ENCODE measurements at places on chromosomes 16 and 17.

- no peak for DNase-seq
Measured at GRCh38 chr16:49000594-49000993, 281.0 kb downstream of the CBLN1 start.

DNA sequence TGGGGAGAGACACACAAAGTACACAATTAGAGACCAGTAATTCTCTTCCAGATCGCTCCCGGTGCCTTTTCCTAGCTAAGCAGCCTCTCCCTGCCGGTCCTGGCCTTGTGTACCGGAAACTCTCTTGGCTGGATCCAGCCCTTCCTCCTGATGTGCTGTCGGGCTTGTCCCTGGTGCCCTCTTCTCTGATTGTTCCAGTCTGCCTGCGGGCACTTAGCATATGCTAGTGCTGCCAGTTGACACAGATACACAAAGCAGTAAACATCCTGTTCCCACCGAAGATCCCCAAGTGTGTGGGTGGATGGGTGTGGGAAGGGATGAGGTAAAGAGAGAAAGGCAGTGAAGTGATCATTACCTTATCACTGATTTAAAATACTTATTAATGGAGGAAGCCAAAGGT lies 9.7 kb downstream of the HS3ST3B1 start:
- DNase-seq = no peak

DNA sequence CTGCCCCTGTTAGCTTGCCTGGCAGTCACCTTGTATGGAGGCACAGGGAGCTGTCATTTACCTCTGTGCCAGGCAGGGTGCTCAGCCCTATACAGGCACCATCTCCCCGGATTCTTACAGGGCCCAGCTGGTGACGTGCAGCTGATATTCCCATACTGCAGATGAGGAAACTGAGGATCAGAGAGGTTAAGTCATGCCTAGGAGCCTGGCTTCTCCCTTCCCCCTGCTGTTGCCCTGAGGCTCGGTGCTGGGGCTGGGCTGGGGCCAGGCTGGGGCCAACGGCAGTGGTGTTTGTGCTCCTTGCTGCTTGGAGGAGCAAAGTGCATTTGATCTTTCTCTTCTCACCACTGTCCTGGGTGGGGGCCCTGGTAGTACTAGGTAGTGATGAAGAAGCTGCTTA lies 54.7 kb upstream of the IL34 start:
- DNase-seq = no peak

DNA sequence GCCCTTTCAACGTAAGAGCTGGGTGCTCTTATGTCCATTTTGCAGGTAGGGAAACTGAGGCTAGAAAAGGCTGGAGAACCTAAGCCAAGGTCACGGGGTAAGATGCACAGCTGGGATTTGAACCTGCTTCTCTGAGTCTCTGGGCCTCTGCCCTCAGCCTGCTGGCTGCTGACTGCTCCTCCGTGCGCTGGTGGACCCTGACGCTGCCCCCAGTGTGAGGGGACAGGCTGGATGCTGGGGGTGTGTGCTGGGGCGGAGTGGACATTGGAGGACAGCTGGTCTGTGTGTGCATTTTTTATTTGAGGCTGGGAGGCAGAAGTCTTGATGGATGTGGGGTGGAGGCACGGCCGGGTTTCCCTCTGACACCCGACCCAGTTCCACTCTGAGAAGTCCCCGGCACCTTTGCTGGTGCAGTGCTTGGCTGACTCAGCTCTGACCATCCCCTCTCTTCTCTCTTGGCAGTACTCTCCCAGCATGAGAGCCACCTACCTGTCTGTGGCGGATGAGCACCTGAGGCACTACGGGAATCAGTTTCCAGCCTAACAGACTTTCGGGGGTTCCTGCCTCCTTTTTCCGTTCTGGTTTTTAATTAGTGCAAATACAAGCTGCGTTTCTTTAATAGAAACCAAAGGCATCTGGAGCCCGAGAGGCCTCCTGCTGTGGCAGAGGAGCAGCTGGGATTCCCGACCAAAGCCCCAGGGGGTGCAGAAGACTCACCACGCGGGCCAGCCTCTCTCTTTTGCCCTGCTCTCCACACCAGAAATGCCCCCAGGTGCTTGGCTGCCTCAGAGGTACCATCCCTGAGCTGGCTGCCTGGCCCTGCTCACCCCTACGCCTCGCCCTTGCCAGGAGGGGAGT lies 14.1 kb upstream of the DNAI2 start:
- DNase-seq = no peak

GRCh38 chr17:45646288-45646988 lies 137.7 kb upstream of the CRHR1 start:
- DNase-seq = no peak

DNA sequence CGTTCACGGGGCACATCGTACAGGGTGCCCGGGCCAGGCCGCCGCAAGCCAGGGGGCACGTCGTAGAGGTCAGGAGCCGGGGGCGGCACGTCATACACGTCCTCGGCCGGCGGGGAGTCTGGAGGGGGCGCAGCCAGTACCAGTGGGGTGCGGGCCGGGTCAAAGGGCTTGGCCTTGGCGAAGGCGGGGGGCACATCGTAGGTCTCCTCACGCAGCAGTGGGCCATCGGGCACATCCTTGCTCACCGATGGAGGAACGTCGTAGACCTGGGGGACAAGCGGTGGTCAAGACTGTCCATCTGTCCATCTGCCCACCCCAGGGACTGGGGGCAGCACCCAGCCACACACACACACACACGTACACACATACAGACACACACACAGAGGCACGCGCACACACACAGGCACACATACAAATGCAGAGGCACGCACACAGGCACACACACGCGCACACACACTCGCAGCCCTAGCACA lies 15.7 kb downstream of the BCAR1 start:
- no peak for DNase-seq

- no peak for DNase-seq
Measured at GRCh38 chr17:47223007-47223406, 13.9 kb downstream of the MYL4 start.

GRCh38 chr17:42361781-42362186 lies 26.5 kb downstream of the STAT3 start:
- DNase-seq = peak; percentile 61

DNA sequence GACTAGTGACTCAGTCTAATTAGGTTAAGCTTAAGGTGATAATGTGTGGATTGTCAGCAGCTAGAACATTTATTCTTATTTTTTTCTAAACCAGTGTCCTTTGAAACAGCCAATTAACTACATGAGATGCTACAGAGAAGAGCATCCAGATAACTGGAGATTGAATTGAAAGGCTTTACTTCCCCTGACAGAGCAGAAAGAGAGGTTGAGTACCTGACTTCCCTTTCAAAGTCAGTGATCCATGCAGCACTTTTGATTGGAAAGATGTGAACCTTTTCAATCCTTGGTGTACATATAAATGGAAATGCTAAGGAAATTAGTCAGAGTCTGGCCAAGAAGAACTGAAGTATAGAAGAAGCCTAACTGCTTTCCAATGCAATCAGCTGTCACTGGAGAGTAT lies 653.8 kb downstream of the CDH8 start:
- DNase-seq = no peak

DNA sequence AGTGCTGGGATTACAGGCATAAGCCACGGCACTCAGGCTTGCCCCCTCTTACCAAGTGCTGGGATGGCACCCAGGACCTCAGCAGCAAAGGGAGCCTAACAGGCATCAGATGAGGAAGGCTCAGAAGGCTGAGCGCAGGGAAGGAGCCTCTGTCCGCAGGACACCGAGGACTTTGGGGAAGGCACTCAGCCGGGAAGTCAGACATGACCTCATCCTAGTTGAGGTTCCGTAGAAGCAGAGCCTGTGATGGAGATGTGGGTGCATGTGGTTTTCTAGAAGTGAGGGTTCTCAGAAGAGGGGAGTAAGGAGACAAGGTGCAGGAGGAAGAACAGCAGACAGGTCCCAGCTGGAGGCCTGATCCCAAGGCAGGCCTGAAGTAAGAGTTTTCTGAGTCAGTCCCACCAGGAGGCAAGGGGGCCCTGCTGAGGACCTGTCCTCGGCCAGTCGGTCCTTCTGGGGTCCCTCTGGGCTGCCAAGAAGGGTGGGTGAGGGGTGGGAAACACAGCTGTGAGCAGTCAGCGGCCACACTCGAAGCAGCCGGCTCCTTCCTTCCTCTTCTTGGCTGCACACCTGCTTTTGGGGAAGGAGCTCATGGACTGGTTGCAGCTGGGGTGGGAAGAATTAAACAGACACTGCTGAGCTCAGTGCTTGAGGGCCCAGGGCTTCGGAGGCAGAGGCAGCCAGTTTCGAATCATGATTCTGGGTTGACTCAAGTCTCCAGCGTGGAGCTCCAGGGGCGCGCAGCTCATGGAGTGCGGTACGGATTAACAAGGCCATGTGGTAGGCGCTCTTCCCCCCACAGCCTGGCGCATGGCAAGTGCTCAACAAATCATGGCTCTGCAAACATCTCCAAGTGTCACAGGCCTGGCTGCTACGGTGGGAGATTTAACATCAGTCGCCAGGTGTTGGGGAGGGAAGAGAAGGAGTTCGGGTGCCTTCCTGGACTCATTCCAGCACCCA lies 38.9 kb upstream of the SNN start:
- DNase-seq = no peak

GRCh38 chr16:47884116-47884725 lies 271.6 kb downstream of the ABCC12 start:
- DNase-seq = no peak

Data from activated CD8-positive, alpha-beta memory T cell treated with anti-CD3 and anti-CD28 coated beads, Interleukin-2, amount 50 U/mL, for 4 hours (primary cell).